Activated CD4-positive, alpha-beta memory T cell treated with anti-CD3 and anti-CD28 coated beads, Interleukin-2, amount 10 ng/mL, durations not matched to agents 7 days and 5 days (primary cell): ENCODE measurements at places on chromosomes 12 and 14.
A peak's percentile ranks its signal among the peaks of the same experiment; 100 is the strongest.

DNA sequence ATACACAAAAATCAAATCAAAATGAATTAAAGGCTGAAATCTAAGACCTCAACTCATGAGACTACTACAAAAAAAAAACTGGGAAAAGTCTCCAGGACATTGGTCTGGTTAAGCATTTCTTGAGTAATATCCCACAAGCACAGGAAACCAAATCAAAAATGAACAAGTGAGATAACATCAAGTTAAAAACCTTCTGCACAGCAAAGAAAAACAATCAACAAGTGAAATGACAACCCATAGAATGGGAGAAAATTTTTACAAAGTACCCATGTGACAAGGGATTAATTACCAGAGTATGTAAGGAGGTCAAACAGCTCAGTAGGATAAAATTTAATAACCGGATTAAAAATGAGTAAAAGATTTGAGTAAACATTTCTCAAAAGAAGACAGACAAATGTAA lies 338.7 kb downstream of the SLC16A7 start:
- DNase-seq, result no peak

DNA sequence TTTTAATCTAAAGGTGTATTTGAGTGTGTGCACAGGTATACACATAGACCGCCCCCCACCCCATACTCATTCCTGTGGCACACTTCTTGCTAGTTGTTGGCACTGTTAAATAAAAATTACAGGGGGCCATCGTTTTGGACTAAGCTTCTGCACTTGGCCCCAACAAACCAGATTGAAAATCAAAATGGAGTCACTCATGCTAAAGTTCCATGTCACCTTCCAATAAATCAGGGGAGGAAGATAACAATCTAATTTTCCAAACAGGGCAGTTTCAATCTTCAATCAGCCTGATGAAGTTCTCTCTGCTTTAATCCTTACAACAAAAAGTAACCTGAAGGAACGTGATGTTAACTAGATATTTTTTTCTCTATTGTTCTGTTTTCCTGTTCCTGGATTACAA lies 78.2 kb downstream of the RGS6 start:
- no peak for DNase-seq

DNA sequence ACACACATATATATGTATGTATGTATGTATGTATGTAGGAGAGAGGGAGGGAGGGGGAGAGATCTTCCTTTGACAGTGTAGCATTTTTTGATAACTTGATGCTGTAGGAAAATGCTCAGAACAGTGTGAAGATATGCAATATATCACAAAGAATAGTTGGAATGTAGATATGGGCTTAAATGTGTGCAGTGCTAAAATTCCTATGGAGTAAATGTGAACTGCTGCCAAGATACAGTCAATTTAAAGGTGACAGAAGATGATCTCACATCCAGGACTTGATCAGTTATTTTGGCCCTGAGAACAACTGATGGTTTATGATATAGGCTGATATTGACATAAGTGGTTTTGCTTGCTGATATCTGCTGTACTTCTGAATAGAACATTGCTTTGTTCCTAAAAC lies 84.2 kb downstream of the DAAM1 start:
- DNase-seq, result no peak

DNA sequence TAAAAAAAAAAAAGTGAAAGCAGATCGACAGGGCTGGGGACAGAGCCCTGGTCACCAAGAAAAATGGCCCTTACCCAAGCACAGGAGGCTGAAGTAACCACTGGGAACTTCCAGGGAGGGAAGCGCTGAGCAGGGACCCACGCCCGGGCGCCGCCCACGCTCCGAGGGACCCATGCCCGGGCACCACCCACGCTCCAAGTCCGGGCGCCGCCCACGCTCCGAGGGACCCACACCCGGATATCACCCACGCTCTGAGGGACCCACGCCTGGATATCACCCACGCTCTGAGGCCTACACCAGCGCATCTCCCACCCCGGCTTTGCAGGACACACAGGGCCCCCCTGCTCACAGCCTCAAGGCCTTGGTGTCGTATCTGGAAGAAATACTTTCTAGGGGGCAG lies 25.7 kb downstream of the CHGA start:
- DNase-seq, result no peak

GRCh38 chr12:53938326-53939140 lies at the start of gene HOXC13:
HOXC13 (plus strand) TSS chr12:53938831; CDS start chr12:53938907, 76 bp downstream.
- no peak for DNase-seq

DNA sequence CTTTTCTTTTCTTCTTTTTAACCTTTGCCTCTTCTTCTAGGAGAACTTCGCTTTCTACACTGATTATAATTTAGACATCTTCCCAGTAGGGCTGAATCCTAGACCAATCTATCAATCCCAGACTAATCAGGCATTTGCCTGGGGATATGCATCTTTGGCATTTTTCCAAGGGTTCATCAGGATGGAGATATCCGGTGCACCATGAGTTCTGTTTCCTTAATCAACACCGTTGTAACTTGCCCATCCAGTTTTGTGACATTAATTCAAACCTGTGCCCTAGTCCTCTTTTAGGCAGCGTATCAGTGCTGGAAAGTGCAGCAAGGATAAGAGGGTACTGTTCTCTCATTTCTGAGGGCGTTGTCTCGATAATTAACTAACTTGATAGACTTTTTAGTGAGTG lies 617 bp upstream of the MGP start:
- DNase-seq, result no peak

- DNase-seq, result peak; percentile 30
These were observed 124.4 kb downstream of the RAD51B start for GRCh38 chr14:67943947-67944346.

- peak; percentile 28 for DNase-seq
These were observed 4.8 kb downstream of the DGKA start for GRCh38 chr12:55935738-55936151.

GRCh38 chr12:19181666-19182426 lies 52.3 kb downstream of the PLEKHA5 start:
- DNase-seq, result no peak

- peak; percentile 26 for DNase-seq
These were observed 4.7 kb upstream of the PSMA6 start for GRCh38 chr14:35287431-35288013.

- DNase-seq, result no peak
These were observed 80.2 kb upstream of the FUT8 start for GRCh38 chr14:65332141-65332871.

GRCh38 chr12:47834199-47834903 lies 14.6 kb upstream of the HDAC7 start:
- DNase-seq, result no peak

DNA sequence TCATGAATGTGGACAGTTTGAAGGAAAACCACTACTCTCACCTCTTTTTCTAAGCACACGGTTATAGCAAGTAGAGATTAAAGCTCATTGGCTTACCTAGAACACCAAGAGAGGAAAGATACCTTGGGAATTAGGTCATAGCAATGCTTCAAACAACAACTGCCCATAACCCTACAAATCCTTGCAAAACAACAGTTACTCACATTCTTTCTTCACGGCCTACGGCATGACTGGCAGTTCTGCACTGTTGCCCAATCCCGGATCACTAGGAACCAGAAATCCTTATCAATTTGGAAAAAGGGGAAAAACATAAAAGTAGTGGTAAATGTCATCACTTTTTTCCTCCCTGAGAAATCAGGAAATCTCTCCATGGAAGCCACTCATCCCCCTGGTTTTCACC lies 9.6 kb upstream of the ISM2 start:
- DNase-seq, result no peak

DNA sequence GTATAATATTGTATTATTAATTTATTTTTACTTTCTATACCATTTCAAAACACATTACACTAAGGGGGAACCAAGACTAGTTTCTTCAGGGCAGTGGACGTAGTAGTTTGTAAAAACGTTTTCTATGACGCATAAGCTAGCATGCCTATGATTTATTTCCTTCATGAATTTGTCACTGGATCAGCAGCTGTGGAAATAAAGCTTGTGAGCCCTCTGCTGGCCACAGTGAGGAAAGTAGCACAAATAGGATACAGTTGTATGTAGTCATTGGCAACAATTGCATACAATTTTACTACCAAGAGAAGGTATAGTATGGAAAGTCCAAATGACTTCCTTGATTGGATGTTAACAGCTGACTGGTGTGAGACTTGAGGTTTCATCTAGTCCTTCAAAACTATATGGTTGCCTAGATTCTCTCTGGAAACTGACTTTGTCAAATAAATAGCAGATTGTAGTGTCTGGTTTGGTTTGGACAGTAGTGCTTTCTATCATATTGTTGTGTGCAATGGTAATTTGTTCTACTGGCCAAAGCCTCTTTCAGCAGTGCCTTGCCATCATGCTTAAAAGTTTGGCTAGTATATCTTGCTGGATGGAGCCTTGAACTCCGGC lies 24.3 kb upstream of the PLEKHD1 start:
- DNase-seq, result peak; percentile 64

DNA sequence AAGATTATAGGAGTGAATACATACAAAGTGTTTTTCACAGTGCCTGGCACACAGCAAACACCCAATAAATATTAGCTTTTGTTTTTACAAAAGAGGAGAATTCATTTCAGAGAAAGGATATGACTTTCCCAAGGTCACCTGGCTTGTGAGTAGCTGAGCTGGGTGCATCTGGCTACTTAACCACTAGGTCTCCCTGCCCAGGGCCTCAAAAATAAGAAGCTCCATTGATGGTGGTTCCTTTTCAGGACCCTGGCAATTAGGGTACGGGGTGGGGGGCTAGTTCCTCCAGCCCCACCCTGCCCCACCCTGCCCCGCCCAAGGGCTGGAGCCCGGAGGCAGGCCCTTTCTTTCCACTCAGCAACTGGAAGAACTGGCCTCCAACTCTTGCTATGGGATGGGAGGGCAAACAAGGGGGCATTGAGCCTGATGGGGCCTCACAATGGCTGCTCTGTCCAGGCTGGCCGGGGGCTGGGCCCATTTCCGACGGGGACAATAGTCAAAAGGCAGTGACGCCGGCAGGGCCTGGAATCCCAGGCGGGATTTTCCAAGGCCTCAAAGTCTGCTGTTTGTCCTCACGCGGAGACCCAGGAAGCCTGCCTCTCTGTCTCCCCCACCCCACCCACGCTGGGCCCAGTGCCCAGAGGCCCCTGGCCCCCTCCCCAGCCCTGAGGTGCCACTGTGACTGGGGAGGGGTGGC lies 8.2 kb upstream of the ATG101 start:
- DNase-seq, result no peak

DNA sequence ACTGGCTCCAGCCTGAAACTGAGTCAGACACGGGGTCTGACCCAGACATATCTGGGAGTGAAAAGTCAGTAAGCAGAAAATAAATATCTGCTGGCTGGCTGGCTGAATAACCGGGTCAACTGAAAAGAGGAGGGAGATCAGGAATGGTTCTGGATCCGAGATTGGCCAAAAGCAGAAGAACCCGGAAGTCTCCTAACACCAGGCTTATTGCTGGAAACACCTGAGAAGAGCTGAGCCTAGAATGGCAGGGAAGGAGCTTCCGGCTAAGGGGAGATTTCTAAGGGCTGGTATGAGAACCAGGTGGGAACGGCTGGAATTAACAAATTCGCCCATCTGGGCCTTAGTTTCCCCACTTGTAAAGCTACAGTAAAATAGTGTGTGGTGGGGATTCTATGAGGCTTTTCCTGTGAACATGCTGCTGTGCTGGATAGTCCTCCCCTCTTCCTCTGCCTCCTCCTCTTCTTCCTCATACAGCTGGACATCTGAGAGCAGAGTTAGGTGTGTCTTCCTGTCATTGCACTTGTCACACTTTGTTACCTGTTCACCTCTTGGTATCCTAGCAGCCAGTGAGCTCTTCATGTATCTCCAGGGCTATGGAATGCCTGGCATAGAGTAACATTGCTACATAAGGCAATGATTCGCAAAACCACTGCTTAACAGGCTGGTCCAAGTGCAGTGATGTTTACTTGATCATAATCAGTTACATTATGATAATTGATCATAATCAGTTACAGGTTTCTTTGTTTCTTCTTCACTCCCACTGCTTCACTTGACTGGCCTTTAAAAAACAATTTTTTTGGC lies 2.0 kb upstream of the SHMT2 start:
- DNase-seq, result no peak

DNA sequence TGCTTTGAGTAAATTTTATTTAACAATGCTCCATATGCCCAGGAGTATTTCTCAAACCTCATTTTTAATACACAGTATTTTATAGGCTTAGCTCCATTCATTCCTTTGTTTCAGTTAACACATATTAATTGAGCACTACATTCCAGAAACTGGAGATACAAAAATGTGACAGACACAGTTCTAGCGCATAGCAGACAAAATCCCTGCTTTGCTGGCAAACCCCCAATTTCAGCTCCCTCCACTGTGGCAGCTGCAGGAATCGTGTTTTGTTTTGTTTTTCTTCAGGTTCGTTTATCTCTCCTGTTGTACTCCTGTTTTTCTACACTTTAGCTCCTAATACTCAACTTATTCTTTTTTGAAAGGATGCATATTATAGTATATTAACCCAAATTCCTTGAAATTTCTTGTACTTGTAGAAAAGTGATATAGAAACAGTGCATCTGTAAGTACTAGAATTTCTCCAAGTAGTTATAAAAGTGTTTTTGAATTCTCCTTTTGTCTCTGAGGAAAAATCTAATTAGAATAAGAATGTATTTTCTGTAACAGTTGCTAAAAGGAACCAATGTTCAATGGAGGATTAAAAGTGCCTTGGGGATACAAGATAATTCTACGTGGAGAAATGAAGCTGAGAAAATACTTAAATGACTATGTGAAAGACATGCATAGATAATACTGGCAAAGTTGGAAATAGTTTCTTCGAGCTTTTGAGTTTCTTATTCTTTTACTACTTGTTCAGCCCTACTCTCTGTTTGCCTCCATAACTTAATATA lies 6.4 kb upstream of the RAB21 start:
- no peak for DNase-seq

GRCh38 chr14:53047307-53048069 lies 96.6 kb upstream of the FERMT2 start:
- no peak for DNase-seq

DNA sequence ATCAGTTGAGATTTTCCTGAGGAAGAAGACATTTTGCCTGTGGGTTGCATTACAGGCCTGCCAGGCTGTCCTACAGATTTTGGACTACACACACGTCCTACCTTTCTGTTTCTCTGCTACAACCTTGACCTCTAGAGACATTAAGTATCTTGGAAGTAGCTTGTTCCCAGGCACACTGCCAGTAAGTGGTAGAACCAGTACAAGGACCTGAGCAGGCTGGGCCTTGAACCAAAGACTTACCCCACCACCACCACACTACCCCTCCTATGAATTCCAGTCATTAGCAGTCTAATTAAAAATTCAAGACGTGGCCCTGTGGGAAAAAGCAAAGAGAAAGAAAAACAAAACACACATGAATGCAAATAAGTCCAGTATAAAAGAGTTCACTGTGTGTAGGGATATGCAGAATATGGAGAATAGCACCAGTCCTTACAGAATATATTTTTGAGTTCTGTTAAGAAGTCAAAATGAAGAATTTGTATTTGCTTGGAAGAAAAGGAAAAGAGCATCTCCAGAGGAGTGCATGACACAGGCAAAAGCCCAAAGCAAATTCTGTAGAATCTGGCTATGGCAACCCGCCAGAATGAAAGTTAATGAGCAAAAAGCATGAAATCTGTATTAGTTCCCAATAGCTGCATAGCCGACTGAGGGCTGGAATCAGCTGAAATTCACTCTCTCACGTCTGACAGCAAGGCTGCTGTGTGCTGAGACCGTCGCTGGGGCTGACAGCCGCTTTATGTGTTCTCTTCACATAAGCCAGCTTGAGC lies 74.3 kb upstream of the ST8SIA1 start:
- no peak for DNase-seq

- peak; percentile 3 for DNase-seq
These were observed 194.5 kb upstream of the RGS6 start for GRCh38 chr14:71737760-71738159.

- DNase-seq, result no peak
These were observed 145.6 kb upstream of the SLC38A2 start for GRCh38 chr12:46518169-46518568.
